ENCODE measurements at places on chromosomes 6 and 20.

DNA sequence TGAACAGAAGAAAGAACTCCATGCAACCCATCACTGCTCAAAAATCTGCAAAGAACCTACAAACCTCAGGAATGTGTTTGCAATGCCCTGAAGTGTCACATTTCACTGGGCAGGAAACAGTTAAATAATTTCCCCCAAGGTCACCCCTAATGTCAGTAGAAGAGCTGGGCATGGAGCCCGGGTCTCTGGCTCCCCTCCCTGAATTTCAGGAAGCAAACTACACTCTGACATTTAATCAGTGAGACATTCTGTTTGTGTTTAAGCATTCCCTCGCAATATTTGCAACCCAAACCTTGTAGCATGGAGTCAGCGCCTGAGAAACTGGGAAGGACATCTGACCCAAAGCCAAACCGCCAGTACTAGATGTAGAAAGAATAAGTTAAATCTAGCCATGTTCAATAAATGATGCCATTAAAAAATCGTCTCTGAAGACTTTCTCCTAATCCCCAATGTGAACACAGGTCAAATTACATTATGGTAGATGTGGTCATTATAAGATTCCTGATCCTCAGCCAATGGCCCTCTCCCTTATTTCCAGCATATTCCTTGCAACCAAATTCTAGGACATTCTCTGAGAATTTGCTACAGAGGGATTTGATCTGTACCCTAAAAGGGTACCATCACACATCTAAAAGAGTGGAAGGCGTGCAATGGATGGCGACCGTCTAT is 91.2 kb upstream of the ADTRP start:
- DNase-seq = no peak

DNA sequence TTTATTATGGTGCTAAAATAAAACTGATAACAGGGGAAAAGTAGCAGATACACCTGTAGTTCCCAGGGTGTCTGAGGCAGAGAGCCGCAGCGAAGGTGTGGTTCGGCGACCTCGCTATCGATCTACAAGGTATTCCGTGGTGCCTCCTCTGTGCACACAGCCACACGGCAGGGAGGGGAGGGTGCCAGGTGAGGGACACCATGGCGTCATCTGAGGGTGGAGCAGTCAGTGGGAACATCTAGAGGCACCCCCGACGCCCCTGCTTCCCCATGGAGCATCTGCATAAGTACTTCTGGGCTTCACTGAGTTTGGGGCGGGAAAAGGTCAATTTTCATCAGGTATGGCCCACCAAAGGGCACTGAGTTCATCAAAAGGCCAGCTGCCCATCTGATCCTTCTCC is 243.3 kb downstream of the TAF4 start:
- no peak for DNase-seq

- no peak for DNase-seq
These were observed 137.3 kb upstream of the TOP1 start for GRCh38 chr20:40891351-40891750.

DNA sequence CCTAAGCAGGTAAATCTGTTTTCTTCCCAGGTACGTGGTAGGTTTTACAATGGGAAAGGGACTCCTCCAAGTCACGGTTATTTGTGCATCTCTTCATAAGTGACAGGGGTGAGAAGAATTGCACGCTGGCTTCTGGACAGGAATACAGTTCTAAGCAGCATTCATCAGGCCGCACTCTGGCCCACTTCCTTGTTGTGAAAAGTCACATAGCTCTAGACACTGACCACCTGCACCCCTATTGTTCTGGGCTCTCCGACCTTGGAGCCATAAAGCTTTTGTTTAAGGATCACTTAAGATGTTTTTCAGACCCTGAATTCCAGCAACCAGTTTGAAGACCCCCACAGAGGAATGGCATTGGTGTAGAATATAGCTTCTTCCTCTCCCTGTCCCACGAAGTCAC is 31.4 kb downstream of the RAMACL start:
- no peak for DNase-seq
